Activated naive CD4-positive, alpha-beta T cell treated with anti-CD3 and anti-CD28 coated beads, Interleukin-2, amount 50 U/mL, for 16 hours (primary cell): ENCODE measurements at places on chromosomes 13 and 19.

DNA sequence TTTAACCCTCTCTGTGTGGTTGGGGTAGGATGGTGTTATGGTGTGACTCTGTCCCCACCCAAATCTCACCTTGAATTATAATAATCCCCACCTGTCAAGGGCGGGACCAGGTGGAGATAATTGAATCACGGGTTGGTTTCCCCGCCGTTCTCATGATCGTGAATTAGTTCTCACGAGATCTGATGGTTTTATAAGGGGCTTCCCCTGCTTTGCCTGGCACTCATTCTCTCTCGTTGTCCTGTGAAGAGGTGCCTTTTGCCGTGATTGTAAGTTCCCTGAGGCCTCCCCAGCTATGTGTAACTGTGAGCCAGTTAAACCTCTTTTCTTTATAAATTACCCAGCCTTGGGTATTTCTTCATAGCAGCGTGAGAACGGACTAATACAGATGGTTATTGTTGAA, 68.8 kb downstream of the ARHGEF7 start:
- no peak for DNase-seq

- peak; percentile 91 for DNase-seq
These were observed 6.0 kb upstream of the PRR19 start for GRCh38 chr19:42295831-42296525.

- no peak for DNase-seq
These were observed 10.9 kb downstream of the TMIGD2 start for GRCh38 chr19:4291184-4291732.

GRCh38 chr19:42419309-42419708, 7.9 kb downstream of the LIPE start:
- DNase-seq, result no peak

- no peak for DNase-seq
These were observed 61.7 kb upstream of the WASF3 start for GRCh38 chr13:26495750-26496149.

DNA sequence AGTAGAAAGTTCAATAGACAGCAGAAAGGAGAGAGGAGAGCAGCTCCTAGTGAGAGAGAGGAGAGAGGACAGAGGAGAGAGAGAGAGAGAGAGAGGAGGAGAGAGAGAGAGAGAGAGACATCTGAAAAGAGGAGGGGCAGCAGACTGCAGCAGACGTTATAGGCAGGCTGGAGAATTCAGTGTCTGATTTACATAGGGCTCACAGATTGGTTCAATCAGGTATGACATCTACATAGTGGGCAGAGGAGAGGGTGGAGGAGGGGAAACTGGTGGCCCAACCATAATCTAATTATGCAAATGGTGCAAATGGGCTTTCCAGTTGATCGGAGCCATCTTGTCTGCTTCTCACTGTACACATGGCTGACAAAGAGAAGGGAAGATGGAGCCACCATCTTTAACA, 221.3 kb upstream of the TRPC4 start:
- no peak for DNase-seq

DNA sequence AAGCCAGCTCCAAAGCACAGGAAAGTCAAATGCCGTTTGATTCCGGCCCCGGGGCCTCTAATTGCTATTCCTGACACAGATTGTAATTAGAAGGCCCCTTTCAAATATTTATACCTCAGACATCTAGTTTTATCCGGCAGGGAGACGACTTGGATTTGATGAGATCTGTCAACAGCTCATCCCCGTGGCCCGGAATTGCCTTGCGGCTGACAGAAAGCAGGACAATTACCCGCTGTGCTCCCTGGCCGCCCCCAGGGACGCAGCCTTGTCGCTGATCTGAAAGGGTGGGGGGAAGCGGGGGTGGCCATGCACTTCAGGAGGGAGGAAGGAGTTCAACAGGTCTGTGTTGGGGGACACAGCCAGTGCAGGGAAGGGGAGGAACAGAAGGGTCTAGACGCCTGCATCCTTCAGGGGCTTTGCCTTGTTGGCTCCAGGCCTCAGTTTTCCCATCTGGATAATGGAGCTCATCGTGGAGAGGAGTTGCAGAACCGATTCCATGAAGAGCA, 1.8 kb upstream of the SHD start:
- no peak for DNase-seq

DNA sequence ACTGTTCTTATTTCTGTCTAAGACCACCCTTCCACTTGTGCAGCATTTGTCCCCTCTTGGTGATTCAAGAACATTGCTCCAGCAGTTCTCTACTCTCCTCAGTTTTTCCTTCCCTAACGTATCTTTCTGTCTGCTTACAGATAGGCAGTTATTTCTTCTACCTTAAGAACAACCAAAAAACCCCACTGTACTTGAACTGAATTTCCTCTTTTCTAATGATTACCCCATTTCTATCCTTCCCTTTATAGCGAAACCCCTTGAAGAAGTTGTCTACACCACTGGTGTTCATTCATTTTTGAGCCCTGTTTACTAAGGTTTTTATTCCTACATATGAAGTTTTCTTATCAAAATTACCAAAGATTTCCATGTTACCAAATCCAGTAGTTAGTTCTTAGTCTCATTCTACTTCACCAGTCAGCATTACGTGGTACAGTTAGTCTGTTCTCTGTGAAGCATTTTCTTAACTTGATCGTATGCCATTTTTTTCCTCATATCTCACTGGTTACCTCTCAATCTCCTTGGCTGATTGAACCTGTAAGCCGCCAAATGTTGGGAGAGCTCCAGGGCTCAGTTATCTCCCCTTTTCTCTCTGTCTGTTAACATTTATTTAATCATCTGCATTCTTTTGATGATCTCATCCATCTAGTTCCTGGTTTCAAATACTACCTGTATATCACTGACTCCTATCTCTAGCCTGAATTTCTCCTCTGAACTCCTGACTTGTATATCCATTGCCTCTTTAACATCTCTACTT, 9.0 kb downstream of the LSM14A start:
- no peak for DNase-seq

DNA sequence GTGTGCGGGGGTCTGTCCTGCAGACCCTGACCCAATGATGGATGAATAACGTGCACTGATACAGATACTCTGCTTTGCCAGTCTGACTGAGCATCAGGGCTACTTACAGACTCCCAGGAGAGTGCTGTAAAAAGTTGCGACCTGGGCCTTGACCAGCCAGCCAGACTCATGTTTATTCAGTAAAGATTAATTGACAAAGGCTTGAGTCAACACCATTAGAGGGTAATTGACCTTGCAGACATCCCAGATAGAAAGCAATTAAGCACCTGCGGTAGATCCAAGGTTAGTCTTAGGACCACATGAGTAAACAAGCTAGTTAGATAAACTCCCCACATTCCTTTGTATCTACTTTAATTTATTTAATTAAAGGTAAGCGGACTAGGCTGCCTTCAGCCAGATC, 10.4 kb downstream of the NUDT19 start:
- no peak for DNase-seq

DNA sequence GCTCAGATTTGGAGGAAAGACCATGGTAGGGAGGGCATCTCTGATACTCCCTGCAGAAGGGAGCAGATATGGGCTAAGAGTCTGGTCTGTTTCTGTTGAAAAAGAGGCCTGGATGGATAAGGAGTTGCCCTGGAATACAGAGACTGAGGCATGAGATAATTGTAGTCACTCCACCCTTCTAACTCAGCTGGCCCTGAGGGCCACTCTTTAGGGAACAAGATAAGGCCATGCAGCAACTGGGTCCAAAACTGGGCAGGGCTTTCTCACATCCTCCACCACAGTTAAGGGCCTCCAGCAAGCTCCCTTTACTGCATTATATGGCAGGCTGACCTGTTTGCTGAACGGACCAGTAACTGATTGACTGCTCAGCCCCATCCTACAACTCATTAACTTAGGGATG, 1.3 kb downstream of the ZNF749 start:
- DNase-seq, result no peak

GRCh38 chr19:16604615-16605014, 23.4 kb downstream of the MED26 start:
- no peak for DNase-seq

GRCh38 chr13:79392882-79393563, 13.0 kb downstream of the RBM26 start:
- no peak for DNase-seq

- DNase-seq, result no peak
These were observed 20.3 kb downstream of the XPO4 start for GRCh38 chr13:20882206-20882605.

GRCh38 chr19:33678796-33679585, 57.2 kb downstream of the CHST8 start:
- no peak for DNase-seq

- no peak for DNase-seq
These were observed 628.9 kb downstream of the DIAPH3 start for GRCh38 chr13:59534806-59535205.

DNA sequence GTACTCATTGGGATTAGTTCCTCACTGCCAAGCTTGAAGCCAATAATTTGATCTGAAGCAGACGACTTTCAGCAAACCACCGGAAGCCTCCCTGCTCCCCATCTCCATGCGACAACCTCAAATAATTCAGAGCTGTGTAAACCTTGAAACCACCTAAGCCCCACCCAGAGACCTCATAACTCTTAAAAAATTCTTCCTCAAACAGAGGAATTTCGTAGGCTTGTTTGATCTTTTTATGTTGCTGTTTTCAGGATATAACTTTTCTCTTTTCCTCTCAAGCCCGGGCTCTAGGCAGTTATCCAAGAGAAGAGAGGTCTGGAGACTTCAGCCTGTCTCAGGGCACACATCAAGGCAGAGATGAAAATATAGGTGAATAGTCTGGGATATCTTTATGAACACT, 311.6 kb downstream of the KCNRG start:
- DNase-seq, result no peak

DNA sequence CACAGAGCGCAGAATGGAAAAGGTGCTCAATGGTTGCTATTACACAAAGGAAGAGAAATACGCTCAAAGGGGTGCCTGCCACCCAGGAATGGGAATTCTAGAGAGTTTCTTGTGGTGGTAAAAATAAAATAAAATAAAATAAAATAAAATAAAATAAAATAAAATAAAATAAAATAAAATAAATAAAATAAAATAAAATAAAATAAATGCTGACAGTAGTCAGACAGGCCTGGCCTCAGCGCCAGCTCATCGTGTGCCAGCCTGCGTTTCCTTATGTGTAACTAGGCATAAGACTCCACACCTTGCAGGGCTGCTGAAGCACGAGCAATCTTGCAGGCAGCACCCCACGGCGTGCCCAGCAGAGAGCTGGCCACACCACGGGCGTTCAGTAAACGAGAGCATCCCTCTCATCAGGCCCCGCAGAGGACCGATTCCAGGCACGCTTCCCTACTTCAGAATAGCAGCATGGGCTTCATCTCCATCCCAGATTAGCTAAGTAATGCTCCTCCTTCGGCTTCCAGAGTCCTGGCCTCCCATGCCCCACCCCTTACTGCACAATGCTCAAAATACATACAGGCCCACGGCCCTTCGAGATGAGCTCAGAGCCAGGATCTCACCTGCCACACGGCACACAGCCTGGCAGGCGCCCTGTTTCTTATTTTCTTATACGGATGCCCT, 5.6 kb downstream of the NAPA start:
- no peak for DNase-seq

GRCh38 chr19:39816287-39817048, 17.5 kb downstream of the DYRK1B start:
- DNase-seq, result no peak

DNA sequence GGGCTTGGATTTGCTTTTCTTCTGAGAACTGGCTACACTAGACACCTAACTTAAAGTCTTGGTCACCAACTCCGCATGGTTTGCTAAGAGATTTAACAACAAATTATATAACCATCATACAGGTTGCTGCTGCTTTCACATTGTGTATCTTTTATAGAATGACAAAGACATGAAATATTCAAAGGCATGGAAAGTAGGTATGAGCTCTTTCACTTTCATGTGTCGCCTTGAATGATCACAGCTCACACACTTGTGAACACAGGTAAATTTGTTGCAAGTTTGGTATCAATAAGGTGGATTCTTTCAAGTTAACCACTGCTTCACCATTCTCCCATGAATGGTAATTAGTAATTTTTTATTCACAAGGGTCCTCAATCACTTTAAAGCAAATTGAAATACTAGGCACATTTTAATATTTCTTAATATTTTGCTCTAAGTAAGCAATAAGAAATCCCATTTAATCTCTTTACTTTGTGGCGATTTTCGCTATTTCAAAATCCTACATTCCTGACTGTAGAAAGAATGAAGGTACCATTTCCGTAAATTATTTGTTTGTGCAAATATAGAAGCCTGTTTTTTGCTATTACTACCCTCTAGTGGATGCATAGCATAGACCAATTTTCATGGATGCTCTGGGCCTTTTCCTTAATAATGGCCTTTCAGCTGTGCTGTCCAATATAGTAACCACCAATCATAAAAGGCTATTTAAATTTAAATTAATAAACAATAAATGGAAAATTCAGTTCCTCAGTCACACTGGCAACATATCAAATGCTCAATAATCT, 45.5 kb upstream of the FREM2 start:
- DNase-seq, result no peak

DNA sequence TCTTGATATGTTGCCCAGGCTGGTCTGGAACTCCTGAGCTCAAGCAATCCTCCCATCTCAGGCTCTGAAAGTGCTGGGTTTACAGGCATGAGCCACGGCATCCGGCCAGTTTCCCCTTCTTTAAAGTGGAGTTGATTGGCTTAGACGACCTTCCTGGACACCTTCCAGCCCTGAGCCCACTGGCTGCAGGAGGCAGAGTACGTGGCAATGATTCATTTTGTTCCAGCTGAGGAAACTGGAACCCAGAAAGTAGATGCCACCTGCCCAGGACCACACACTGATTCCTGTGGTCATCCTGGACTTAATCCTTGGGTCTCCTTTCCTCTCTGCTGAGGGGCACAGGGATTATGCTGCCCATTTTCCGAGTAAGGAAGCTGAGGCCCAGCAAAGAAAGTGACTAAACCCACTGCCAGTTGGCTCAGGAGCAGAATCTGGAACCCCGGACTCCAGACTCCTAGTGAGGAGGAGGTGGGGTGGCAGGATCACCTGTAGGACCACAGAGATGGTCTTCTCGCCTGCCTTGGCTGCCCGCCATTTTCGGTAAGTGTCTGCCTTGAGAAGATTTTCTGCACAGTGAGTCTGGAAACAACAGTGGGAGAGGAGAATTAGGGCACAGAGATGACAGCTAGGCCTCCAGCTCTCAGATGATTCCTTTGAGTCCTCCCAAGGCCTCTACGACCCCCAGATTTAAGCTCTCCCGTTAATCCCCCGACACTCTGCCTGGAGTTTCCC, 737 bp downstream of the XRCC1 start:
- DNase-seq, result no peak

- DNase-seq, result peak; percentile 34
These were observed 4.0 kb downstream of the MAG start for GRCh38 chr19:35295792-35296462.

- no peak for DNase-seq
These were observed 741.2 kb upstream of the PCDH9 start for GRCh38 chr13:67971291-67971690.
